ENCODE measurements at places on chromosomes 7 and 10. TPM values are rescaled to one million over a fixed set of nuclear protein-coding genes. Genes with fewer than 3 reads are reported as not detected.

SPDYE5 gene
- not detected for total RNA-seq

GRCh38 chr7:24438232-24438631 is 135.0 kb upstream of the PALS2 start:
- DNase-seq = no peak

DNA sequence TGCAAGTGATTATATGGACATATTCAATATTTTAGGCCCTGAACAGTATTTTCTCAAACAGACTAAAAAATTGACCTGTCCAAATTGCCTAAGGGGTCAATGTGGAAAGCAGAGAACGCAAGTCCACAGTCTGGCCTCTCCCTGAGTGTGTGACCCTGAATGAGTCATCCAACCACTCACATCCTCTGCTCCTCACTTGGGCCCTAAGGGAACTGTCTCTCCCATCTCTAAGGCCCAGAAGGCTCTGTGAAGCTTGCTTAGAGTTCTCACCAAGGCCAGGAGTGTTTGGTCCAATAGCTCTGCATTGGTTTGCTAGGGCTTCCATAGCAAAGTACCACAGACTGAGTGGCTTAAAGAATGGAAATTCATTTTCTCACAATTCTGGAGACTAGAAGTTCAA is 155.1 kb downstream of the LSM5 start:
- no peak for DNase-seq

DNA sequence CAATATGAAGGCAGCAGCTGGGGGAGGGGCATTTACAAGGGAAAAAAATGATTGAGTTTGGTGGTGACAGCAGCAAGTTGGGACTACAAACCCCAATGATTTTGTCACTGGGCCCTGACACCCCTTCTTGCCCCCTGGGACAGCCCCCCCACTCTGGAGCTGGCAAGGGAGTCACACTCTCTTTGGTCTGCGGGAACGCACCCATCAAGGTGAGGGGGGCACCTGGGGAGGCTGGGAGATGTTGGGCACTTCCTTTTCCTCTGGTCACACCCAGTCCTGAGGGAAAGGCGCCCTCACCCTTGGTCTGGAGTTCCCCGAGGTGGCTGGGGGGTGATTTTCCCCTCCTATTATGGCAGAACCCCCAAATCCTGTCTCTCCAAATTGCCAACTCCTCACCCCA is 24.4 kb downstream of the EPHB4 start:
- no peak for DNase-seq

RBAK gene
- 9.8 TPM for total RNA-seq

GRCh38 chr7:124801330-124801895 is 35.8 kb upstream of the GPR37 start:
- DNase-seq = no peak

GRM3 gene
- total RNA-seq = not detected

C10orf62 gene
- total RNA-seq = not detected

GRCh38 chr10:125043841-125044658 is 102.1 kb downstream of the ZRANB1 start:
- DNase-seq = no peak

DNA sequence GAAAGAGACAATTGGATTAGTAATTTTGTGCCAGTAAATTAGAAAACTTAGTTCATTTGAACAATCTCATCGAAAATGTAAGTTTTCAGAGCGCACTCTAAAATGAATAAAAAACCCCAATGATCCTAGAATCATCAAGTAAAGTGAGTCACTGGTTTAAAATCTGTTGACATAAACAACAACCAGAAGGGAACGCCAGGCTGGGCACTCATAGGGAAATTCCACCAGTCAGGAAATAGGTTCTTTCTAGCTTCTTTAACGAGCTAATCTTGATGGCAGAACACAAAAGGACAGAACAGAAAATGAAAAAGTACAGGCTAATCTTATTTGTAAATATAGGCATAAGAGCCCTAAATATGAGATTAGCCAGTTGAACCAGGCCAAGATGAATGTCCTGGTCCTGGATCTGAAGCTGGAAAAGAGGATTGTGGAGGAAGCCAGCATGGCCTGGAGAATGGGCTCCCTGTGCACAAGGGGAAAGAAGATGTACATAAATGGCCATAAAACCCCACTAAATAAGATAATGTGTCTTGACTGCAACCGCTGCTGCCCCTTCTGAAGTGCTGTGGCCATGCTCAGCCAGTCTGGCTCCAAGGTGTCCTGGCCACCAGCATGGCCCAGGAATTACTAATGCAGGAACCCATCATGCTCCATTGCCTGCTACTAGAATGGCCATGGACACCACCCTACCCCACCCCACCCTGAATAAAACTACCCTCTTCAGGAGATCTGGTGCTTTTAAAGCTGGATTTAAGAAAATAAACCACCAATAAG is 114.0 kb downstream of the WDFY4 start:
- no peak for DNase-seq

DNA sequence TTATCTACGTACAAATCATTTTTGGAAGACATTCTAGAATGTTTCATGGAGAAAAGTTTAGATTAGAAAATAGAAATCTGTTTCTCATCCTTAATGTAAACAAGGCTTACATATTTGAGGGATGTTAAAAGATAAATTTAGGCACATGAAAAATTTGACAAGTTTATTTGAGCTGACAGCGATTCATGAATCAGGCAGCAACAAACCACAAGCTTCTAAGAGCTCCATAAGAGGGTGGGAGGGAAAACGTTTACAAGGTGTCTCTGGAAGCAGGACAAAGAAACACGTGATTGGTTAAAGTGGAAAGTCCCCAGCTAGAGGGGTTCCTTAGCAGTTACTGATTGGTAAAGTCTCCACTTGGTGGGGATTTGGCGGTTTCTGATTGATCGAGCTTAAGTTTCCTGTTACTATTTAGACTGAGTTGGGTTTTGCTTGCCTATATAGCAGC is 228.9 kb upstream of the PITRM1 start:
- no peak for DNase-seq

GRCh38 chr10:124918191-124918830 is 23.6 kb upstream of the ZRANB1 start:
- peak; percentile 49 for DNase-seq

DNA sequence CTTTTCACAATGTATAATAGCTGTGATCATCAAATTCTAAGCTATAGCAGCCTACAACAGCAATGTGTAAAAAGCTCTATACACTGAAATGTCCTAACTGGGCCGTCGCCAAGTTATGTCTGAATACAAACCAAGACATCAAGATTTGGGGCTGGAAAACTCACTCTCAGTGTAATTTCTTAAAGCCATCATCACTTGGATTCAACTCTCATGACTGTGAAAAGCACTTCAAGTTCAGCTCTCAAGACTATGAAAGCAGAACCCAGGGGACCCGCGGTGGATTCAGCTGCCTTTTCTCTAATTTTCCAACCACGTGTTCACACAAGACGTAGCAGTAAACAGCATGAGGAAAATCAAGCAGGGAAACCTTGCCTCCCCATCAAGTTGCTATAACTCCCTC is 15.8 kb upstream of the ZNRF2 start:
- no peak for DNase-seq

IRF5 gene
- total RNA-seq = 17.3 TPM

GRCh38 chr10:75350791-75351190 is 50.8 kb downstream of the ZNF503 start:
- DNase-seq = no peak

DNA sequence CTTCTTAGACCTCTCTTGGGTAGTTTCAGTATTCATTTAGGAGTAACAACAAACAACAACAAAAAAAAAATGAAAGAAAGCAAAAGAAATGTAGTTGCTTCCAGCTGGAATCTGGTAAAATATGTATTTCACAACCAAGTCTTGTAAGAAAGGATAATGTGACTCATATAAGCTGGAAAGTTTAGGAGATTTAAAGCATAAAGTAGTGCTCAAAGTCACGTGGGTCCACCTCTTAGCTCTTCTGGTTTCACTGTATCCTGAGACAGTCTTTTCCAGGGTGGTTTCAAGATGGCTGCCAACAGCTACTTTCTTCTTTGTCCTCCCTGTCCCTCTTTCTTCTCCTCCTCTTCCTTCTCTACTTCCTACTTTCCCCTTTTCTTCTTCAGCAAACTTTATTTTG is 69.5 kb upstream of the CDK13 start:
- DNase-seq = no peak

DNA sequence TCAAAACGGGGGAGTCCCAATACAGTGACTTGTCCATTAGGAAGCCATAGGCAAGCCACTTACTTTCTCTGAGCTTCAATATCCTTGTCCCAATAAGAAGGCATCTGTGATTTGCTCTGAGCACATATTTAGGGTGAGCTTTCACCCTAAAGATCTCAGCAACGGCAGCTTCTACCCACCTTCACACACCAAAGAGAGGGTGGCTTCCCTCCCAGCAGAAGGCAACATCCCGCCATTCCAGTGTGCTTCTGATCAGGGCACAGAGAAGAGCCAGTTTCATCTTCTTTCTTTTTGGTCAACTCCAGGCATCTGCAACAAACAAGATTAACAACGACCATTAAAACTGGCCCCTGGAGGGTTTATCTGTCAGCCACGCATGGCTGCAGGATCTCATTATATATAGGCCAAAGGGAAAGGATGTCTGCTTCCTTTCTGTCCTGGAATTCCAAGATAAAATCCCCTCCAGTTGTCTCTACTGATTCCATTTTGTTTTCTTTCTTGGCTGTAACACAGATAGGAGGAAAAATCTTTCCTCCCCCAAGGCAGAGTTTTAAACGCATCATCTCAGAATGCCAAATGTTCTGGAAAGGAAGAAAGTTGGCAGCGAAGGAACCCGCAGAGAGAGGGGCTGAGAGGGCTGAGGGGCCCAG is 491 bp upstream of the SH2D4B start:
- DNase-seq = peak; percentile 39

JAZF1 gene
- total RNA-seq = 27.7 TPM

HYCC1 gene
- 70.5 TPM for total RNA-seq

DNA sequence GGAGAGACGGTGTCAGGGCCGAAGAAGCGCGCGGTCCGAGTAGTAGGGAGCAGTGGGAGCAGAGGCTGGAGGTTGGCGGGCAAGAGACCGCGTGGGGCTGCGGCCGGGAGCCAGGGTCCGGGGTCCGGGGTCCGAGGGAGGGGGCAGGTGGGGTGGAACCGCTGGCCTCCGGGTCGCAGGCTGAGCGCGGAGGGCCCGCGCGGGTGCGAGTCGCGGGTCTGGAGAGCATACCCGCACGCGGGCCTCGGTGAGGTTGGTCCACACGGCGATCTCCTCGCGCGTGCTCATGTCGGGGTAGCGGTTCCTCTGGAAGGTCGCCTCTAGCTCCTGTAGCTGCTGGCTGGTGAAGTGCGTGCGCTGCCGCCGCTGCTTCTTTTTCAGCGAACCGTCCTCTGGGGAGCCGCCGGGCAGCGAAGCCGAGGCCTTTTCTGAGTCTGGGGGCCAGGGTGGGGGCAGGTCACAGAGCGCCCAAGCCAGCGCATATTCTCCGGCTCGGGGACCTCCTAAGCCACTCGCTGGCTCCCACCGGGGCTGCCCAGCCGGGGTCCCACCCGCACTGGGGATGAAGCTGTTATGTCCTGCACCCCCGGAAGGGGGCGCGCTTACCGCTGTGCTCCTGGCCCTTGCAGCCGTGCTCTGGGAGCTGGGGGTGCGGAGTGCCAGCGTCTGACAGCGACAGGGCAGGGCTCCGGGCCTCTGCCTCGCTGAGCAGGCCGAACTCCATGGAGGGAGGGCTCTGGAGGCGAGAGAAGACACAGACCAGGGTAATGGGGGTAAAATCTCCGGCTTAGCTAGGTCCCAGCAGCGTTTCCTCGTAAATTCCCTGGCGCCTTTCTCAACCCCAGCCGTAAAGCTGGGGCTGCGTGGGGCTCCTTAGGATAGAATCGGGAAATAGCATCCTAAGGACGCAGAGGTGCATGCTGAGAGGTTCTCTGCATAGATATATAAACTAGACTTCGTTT is 5.5 kb downstream of the ELOVL3 start:
- DNase-seq = no peak

KIFBP gene
- 34.7 TPM for total RNA-seq

AKR1C2 gene
- 767 TPM for total RNA-seq

ASAH2 gene
- 2.4 TPM for total RNA-seq

USP6NL gene
- total RNA-seq = 18.6 TPM

- DNase-seq = no peak
These were observed 523 bp upstream of the CDK1 start for GRCh38 chr10:60777696-60778213.

PLAU gene
- 64.7 TPM for total RNA-seq

DNA sequence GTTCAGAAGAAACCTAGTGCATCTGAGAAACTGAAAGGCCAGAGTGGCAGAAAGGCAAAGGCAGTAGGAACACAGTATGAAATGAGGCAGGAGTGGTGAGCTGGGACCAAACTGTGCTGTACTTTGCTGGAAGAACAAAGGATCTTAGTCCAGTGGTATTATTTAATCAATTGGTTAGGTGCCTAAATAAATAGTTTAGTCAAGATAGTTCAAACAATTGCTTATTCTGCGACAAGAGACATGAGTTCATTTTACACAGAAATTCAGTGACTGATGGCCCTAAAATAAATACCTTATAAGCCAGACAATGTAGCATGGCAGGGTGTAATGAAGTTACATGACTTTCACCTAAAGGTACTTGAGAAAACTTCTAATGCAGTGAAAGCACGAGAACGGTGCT is 181.8 kb upstream of the LRRN3 start:
- DNase-seq = no peak

HTRA1 gene
- total RNA-seq = 191 TPM

INMT gene
- 44.0 TPM for total RNA-seq

GCK gene
- total RNA-seq = 0.48 TPM

DNA sequence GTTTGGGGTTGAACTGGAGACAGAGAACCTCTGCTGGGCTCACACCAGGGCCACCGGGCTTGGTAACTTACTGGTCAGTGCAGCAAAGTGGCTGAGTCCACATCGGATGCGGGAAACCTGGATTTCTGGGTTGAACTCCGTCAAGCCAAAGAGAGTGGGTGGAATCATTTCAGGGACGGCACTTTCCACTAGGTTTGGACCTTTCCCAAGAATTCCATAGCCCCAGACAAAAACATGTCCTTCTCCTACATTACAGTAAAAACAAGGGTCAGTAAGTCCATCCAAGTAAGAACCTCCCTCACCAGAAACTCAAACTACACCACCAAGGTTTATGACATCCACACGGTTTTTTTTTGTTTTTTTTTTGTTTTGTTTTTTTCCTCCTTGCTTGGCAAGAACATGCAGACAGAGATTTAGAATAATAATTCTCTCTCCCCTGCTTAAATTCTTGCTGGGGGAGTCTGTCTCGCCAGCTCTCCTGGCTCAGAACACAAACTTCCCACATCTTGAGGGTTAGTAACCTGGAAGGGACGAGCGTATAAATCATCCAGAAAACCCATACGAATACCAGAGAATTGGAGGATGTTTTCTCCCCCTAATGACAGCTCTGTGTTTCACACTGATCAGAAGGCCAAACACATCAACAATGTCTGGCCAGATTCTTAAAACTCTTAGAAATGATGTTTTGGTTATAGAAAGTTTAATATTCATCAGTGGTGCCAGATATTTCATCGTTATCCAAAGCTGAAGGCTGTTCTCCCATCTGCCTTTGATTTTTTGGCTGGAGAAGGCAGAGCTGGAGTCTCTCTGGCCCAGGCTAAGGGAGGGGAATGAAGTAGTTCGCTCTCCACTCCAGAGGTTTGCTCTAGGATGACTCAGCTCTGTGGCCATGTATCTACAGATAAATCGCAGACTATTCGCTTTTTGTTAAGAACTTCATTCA is 17.5 kb downstream of the RCC1L start:
- no peak for DNase-seq
